ENCODE measurements at places on chromosomes 13 and 19.
A peak's percentile ranks its signal among the peaks of the same experiment; 100 is the strongest.

GRCh38 chr13:113413898-113414282 lies 39.4 kb downstream of the ADPRHL1 start:
- DNase-seq = no peak

GRCh38 chr13:75285310-75285709 lies 196.7 kb downstream of the TBC1D4 start:
- no peak for DNase-seq

GRCh38 chr13:99523838-99524237 lies 22.6 kb downstream of the TM9SF2 start:
- no peak for DNase-seq

GRCh38 chr19:4208385-4209094 lies 20.8 kb upstream of the EBI3 start:
- DNase-seq = no peak

GRCh38 chr19:42283188-42284065 lies 14.4 kb downstream of the CIC start:
- peak; percentile 91 for DNase-seq

DNA sequence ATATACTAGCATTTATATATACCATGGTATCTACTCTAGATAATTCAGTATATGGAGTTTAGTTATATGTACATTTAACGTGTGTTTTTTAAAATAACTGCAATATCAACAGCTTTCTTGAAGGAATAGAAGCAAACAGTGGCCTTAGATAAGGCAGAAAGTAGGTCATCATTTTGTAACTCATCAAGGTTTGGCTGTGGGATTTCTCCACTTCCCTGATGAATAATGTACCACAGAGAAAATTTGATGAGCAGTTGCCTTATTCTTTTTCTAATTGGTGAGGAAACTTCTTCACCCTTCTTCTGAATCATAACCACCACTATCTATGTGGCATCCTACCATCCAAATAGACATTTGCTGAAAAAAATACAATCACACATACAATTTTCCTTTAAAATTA lies 590.2 kb upstream of the SPRY2 start:
- no peak for DNase-seq

DNA sequence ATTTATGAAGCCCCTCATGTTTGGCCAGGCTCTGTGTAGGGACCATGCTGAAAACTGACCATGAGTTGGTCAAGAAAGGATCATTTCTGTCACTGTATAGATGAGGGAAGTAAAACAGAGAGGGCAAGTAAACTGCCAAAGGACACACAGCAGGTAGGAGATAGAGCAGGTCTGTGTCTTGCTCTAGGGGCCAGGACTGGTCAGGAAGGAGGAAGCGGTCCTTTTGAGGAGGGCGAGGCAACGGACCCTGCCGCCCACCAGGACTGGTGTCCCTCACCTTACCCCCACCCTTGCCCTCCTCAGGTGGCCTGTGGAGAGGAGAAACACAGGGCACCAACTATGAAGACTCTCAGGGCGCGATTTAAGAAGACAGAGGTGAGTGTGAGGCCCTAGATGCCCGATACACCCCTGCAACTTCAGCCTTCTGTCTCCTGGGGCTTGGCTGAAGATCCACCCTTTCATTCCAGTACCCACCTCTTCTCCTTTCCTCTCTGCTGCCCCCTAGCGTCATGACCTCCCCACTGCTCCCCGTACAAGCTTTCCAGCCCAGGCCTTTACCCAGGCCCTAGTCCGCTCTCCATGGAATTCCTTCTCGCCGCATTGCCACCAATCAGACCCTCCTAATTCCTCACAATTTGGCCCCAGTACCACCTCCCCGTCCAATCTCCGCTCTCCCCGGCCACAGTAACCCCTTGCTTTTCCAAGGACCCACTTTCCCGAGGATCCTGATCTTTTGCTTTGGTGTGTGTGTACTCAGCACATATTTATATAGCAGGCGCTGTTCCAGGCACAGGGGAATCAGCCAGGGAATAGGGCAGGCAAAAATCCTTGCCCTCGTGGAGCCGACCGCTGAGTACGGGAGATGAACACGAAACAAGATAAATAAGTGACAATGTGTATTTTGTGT lies 3.9 kb downstream of the ANKRD24 start:
- DNase-seq = peak; percentile 82

DNA sequence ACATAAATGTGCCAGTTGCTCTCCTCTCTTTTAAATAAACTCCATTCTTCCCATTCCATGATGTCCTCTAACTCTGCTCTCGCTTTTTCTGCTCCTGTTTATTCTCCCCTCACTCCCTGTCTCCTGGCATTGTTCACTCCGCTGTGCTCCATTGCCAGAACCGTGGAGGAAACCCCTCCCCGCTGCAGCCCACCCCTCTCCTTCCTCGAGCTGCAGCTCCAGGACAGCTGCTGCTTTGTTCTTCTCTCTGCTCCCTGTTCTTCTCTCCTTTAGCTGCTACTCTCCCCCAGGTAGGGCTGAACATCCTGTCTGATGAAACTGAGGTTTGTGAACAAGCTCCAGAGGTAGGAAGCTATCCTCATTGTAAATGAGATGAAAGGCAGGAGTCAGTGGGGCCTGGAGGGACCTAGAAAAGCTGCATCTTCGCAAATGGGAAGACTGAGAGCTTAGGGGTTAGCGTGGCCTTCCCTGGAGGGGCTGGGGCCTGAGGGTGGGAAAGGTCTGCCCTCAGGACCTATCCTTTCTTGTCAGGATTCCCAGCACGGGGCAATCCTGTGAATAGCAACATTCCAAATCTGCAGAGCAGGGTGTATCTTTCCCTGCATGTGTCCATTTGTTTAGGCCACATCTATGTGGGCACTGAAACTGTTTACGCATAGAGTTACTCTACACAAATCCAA lies 243.7 kb downstream of the DNAJC15 start:
- no peak for DNase-seq

GRCh38 chr13:40376296-40376849 lies 290.1 kb downstream of the FOXO1 start:
- no peak for DNase-seq

GRCh38 chr13:106683918-106684317 lies 116.0 kb upstream of the ARGLU1 start:
- DNase-seq = no peak

GRCh38 chr13:94431574-94431973 lies 47.9 kb downstream of the DCT start:
- no peak for DNase-seq

- no peak for DNase-seq
Observed at GRCh38 chr13:100584896-100585295, 3.7 kb downstream of the GGACT start.

DNA sequence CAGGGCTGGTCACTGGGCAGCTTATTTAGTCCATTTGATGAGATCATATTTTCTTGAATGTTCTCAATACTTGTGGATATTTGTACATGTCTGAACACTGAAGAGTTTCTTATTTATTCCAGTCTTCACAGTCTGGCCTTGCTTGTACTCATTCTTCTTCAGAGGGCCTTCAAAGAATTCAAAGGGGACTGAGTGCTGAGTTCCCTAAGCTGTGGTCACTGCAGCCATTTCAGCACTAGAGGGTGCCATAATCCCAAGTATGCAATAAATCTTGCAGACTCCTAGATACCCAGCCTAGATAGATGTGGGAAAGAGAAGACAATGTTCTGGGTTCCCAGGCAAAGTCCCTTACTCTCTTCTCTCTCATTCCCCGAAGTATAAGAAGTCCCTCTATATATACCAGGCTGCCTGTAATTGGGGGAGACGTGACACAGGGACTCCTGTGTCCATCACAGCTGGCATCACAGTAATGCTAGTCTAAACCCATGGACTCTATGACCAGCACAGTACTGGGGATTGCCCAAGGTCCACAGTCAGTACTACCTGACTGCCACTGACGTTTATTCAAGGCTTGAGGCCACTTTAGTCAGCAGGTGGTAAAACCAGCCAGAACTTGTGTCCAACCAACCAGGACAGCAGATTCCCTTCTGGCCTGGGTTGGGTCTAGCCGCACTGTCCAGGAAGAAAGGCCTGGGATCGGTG lies 8.9 kb upstream of the VN1R1 start:
- DNase-seq = no peak

- no peak for DNase-seq
Observed at GRCh38 chr19:35000647-35001501, 751 bp downstream of the GRAMD1A start.

DNA sequence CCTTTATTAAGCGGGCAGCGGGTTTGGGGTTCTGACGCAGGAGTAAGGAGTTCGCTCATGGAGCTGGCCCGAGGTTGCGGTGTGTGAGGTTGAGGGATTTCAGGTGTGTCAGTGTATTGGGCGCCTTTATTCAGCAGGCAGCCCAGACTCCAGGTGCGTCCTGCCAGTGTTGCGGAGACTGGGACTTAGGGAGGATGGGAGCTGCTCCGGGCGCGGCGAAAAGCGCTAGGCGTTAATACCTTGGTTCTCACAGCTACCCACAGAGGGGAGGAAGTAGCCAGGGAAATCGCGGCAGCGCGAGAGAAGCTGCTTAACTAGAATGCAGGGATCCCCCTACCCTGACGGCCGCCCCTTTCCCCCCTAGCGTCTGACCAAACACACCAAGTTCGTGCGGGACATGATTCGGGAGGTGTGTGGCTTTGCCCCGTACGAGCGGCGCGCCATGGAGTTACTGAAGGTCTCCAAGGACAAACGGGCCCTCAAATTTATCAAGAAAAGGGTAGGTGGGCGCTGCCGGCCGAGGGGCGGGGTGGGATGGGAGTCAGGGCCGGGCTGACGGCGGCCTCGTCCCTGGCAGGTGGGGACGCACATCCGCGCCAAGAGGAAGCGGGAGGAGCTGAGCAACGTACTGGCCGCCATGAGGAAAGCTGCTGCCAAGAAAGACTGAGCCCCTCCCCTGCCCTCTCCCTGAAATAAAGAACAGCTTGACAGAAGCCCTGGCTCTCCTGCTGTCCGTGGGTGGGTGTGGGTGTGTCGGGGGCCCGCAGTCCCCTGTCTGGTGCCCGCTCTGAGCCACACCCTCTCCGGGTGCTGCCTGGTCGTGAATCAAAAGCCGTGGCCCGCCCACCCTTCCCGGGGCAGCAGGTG lies 1.1 kb downstream of the RPL36 start:
- DNase-seq = no peak

GRCh38 chr19:8004723-8005513 lies 523 bp downstream of the ELAVL1 start:
- no peak for DNase-seq

DNA sequence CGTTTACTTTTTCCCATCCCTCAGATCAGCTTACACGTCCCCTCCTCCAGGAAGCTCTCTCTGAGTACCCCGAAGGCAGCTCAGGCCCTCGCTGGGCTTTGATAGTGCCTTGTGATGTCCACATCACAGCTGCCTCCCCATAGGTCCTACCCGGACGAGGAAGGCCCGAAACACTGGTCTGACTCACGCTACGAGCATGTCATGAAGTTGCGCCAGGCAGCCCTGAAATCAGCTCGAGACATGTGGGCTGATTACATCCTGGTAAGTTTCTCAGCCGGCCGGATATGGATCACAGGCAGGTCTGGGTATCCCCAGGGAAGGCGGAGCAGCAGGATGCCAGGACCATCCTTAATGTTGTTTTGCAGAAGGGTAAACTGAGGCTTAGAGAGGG lies 4.8 kb downstream of the COLGALT1 start:
- no peak for DNase-seq

DNA sequence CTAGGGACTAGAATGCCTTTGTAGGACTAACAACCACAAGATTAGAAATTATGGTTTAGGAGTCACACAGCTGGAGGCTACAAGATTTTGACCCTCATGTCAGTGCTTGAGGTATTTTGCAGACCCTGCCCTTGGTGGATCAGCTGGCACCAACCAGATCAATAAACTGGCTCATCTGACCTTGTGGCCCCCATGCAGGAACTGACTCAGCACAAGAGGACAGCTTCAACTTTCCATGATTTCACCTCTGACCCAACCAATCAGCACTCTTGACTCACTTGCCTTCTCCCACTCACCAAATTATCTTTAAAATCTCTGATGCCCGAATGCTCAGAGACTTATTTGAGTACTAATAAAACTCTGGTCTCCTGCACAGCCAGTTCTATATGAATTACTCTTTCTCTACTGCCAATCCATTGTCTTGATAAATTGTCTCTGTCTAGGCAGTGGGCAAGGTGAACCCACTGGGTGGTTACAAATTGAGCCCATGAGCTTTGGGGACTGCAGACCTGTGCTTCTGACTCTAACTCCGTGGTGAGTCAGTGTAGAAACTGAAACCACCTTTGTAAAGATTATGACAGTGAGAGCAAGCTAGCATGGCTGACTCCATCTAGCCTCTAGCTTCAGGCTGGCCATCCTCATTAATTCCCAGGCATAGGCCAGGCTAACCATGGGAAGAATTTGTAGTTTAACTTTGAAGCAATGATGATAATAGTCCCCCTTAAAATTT lies 33.9 kb upstream of the CEACAM8 start:
- DNase-seq = no peak

DNA sequence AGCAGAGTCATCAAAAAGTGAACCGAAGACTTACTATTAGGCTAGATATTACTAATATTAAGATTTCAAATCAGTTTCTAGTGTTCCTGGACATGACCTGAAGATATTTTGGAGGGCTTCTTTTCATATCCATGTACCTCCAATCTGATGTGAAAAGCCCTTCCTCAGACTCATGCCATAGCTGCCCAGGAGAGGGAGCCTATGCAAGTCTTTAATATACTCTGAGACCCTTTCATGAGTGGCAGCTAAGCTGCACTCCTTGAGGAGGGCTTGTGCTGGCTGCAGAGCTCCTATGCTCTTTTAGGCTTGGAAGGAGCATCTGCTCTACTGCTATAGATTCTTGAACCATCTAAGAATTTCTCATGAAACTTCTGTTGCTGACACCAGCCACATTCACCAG lies 715.3 kb downstream of the OLFM4 start:
- no peak for DNase-seq

- no peak for DNase-seq
Observed at GRCh38 chr13:50085063-50085462, 69.8 kb downstream of the KCNRG start.

DNA sequence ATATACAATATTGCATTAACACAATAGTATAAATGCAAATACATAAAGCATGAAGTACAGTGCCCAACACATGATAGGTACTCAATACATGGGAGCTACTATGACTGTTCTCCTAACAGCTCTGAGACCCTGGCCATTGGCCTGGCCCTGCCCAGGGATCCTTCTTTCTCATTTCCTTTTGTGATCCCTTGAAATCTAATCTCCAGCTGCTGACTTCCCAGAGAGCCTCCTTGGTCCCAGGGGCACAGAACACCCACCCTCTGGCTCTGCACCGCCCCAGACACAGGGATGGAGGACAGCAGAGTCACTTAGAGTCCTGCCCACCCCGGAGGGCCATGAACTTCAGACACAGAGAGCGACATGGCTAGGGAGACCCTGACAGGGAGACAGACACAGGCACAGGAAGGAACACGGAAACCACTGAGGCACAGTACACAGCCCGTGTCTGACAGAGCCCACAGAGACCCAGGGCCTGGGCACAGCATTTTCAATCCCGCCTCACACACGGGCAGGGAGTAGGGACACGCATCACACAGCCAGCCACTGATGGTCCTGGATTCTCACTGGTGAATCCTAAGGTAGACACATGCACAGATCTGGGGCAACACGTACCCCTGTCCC lies 4.2 kb upstream of the SYCN start:
- DNase-seq = no peak

Data from GM12891 (cell line).